ENCODE measurements at places on chromosomes 2 and 18.

DNA sequence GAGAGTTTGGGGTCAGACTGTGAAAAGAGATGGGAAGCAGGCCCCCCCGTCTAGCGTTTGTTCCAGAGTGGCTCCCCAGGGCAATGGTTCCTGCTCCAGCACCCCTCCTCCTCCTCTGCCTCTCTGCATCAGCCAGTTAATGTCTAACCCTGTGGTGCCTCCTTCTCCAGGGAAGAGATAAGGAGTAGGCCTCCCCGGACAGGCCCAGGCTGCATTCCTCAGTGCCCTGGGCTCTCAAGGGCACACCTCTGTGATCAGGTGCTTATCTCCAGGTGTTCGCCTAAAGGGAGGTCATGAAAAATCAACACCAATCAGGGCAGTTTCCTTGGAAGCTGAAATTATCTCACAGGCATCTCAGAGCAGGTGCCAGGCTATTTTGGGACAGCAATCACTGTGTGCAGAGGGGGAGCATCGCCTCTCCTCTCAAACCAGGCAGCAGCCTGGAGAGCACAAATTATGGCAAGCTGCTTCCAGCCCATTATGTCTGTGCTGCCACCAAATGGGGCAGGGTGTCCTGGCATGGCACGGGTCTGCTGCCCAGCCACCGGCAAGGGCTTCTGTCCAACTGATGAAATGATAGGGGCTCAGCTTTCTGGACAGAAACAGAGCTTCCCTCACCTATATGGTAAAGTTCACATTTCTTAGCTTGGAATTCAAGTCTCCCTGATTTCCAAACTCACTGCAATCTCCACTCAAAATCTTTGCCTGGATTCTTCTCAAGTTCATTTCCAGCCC, 255.8 kb upstream of the SLC14A2 start:
- DNase-seq = no peak

DNA sequence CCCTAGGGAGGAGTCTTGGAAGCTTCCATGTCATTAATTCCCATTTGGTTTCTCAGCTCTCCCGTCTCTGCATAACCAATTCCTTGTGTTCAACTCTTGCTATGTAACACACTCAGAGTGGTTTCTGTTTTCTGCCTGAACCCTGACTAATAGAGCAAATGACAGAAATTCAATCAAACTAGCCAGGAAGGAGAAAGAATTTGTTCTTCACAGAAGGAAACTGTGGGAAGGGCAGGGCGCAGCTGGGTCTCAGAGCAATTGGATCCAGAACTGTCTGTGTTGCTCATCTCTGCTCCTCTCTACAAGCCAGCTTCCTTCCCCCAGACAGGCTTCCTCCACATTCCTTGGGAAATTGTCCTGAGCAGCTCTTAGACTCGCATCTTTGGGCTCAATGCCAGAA, 269.8 kb downstream of the TNS1 start:
- no peak for DNase-seq

DNA sequence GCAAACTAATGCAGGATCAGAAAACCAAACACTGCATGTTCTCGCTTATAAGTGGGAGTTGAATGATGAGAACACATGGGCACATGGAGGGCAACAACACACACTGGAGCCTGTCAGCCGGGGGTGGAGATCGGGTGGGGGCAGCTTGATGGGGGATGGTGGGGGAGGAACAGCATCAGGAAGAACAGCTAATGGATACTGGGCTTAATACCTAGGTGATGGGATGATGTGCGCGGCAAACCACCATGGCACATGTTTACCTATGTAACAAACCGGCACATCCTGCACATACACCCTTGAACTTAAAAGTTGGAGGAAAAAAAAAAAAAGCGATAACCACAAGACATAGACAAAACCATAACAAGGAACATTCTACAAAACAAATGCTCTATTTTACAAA, 10.4 kb downstream of the CHMP3 start:
- DNase-seq = no peak

GRCh38 chr2:235378246-235378645, 115.6 kb upstream of the AGAP1 start:
- DNase-seq = no peak

DNA sequence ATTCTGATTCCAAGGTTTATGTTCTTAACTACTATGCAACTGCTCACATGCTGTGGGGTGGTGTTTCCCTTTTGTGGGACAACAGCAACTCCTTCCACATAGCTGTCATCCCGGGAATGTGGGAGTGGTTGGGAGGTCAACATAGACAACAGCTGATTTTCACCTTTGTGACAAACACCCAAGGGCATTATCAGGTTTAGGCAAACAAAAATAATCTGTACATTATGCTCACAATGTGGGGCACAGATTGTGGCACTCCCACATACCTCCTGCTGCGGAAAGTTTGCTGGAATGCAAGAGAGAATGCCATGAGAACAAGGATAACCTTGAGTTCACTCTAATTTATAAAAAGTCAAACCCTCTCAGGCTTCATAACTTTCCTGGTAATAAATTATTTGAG, 582.6 kb downstream of the CNTNAP5 start:
- no peak for DNase-seq

DNA sequence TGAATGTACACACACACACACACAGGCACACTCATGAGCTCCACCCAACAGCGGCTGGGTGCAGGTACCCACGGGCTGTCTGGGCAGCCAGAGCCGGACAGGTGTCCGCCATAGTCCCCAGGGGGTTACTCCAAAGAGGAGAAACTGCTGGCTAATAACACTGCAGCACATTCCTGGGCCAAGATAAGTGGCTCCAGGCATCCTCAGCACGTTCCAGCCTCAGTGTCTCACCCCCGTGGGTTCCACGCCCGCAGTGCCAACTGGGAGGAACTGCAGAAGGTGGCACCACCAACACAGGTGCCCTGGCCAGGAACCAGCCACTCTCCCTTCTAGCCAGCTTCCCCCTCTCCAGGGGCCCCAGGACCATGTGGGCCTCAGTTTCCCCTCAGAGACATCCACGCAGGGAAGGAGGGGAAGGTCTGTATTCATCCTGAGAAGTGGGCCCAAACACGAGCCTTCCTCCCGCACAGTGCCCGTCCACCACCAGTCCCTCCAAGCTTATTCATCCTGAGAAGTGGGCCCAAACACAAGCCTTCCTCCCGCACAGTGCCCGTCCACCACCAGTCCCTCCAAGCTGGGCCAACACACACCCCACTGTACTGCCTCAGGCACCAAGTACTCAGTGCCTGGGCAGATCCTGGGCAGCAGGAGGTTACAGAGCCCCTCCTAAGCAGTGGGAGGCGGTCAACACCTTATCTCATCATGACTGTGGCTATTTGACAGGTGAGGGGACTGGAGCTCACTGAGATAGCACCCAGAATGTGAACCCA, 47.6 kb downstream of the TNS1 start:
- DNase-seq = no peak

DNA sequence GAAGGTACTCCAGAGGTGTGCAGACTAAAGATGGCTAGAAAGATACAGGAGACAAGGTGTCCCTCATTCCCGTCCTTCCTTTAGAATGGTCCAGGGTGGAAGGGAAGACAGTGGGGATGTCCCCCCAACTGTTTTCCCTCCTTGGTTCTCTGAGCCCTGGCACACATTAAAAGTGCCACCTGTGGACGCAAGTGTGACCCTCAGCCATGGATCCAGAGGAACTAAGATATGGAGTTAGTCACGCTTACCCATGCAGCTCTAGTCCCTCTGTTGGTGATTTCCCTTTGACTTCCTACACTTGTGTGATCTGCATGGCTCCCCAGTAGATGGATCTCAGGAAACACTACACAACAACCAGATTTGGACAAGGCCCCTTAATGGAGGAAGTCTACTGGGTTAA, 113.1 kb upstream of the SRD5A2 start:
- DNase-seq = peak; percentile 2

DNA sequence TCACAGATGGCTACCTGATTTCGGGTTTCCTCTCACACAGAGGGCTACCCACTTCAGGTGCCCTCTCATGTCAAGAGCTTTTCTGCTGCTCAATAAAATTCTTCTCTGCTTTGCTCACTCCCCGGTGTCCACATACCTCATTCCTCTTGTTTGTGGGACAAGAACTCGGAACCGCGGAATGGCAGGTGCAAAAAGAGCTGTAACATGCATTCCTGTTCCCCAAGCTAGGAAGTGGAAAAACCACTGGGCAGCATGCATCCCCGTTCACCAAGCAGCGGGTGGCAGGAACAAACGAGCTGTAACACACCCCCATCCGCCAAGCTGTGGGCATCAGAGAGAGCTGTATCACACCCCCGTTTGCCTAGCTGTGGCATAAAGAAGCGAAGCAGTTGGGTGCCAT, 27.2 kb upstream of the FRZB start:
- DNase-seq = no peak

DNA sequence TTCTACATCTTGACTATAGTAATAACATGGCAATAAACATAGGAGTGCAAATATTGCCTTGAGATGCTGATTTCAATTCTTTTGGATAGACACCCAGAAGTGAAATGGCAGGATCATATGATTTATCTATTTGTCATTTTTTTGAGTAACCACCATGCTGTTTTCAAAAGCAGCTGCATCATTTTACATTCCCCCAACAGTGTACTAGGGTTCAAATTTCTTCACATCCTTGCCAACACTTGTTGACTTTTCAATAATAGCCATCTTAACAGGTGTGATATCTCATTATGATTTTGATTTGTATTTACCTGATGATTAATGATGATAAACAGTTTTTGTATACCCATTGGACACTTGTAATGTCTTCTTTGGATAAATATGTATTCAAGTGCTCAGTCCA, 90.8 kb downstream of the STRADB start:
- no peak for DNase-seq

DNA sequence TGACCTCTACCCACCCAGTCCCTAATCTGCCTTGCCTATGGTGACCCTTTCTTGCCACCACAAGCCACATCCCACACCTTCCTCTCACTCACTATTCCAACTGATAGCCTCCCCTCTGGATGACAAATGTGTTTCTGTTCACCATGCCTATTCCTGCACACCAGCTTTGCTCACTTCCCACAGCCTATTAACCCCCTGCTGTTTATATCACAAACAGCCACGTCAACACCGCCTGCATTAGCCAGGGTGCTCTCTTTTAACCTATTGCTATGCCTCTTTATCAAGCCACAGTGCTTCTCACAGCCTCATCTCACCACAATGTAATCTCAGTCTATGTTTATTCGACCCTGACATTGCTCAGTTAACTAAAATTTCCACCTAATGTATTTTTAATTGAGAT, 271.8 kb downstream of the SUCLG1 start:
- no peak for DNase-seq

DNA sequence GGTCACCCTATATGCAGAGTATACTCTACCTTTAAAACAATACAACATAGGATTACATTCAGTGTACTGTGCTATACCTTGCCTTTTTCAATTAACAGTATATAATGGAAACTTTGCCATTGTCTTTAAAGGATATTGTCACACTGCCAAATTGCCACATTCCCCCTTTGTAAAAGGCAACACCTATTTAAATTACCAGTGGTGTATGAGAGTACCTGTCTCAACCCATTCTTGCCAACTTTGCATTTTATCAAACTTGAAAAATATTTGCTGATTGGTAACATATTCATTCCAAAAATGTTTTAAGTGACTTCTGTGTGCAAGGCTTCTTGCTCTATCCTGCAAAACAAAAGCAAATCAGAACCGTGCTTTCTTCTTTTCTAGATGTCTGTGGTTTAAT, 92.9 kb downstream of the FMNL2 start:
- DNase-seq = no peak

- no peak for DNase-seq
These were observed 84.1 kb upstream of the EPB41L3 start for GRCh38 chr18:5627776-5628511.

GRCh38 chr2:128493880-128494279, 175.2 kb upstream of the HS6ST1 start:
- no peak for DNase-seq

- DNase-seq = no peak
These were observed 176.0 kb downstream of the PDE11A start for GRCh38 chr2:177896587-177896986.

GRCh38 chr2:20450201-20450999, 3.5 kb downstream of the RHOB start:
- no peak for DNase-seq

- DNase-seq = no peak
These were observed 24.1 kb downstream of the LYPD1 start for GRCh38 chr2:132645722-132646539.
